ENCODE measurements at places on chromosomes 16 and 17. TPM values are rescaled to one million over a fixed set of nuclear protein-coding genes. Genes with fewer than 3 reads are reported as not detected.

The KRT31 gene
- total RNA-seq: not detected

The SLFN11 gene
- 57.1 TPM for total RNA-seq

The CHST6 gene
- not detected for total RNA-seq

The PARD6A gene
- 6.4 TPM for total RNA-seq

The RCVRN gene
- 0.15 TPM for total RNA-seq

The ACAP1 gene
- 3.4 TPM for total RNA-seq

The PAGR1 gene
- total RNA-seq: 40.5 TPM

DNA sequence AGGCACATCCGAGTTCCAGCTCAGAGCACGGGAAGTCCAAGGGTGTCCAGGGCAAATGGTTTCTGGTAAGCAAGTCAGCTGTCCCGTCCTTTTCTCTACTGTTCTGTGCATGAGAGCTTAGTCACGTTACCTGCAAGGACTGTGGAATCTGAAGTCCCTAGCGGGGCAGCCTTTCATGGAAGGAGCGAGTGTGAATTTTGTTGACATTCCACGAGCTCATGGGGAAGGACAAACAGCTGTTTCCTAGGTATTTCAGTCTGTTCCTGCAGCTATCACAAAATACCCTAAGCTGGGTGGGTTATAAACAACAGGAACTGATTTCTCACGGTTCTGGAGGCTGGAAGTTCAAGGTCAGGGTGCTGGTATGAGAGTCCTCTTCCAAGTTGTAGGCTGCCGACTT is 109.2 kb downstream of the SDR42E1 start:
- DNase-seq: no peak

GRCh38 chr16:14353340-14353739 is 276.7 kb downstream of the PARN start:
- no peak for DNase-seq

DNA sequence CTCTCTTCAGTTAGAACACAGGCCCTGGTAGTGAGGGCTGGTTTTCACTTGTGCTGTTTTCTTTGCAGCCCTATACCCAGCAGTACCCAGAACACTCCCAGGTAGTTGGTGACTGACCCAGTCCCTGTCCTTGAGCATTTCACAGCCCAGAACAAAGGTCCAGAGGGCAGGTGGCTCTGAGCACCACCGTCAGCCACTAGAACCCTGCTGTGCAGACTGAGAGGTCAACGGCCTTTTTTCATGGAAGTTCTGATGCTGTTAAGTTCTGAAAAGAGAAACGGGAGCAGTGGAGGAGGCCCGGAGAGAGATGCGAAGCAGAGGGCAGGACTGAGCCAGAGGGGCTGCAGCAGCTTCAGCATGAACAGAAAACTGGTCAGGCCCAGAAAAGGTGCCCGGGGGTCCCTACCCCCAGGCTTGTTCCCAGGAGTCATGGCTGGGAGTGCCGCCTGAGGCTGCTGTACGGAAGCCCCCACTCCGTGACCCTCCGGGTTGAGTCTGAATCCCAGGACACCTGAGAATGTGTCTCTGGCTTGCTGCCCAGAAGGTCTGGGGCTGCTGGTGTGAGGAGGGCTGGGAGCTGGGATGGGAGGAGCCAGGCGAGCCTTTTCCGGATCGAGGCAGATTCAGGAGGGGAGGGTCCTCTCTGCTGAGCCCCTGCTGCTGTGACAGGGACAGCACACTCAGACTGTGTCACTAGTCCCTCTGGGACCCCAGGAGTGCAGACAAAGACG is 8.7 kb downstream of the ZNF276 start:
- no peak for DNase-seq

DNA sequence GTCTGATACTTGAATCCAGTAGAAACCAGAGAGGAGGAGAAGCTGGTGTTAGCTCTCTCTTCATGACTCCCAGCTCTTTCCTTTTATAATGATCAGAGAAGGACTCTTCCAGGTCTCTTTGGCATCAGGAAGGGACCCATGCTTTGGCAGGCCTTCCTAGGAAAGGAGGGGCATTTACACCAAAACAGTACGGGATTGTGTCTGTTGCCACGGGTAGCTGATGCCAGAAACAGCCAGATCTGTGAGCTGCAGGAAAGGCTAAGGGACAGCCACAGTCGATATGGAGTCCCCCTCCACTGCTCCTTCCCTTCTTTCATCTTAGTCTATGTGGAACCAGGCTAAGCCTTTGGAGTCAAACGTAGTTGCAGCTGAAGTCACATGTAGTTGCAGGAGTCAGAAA is 9.3 kb downstream of the CEP295NL start:
- no peak for DNase-seq

- no peak for DNase-seq
Observed at GRCh38 chr17:17455173-17455572, 21.6 kb upstream of the MED9 start.

- DNase-seq: no peak
Observed at GRCh38 chr16:12157517-12158093, 181.1 kb downstream of the SNX29 start.

- DNase-seq: peak; percentile 85
Observed at GRCh38 chr17:38584350-38584925, 21.3 kb downstream of the SRCIN1 start.

DNA sequence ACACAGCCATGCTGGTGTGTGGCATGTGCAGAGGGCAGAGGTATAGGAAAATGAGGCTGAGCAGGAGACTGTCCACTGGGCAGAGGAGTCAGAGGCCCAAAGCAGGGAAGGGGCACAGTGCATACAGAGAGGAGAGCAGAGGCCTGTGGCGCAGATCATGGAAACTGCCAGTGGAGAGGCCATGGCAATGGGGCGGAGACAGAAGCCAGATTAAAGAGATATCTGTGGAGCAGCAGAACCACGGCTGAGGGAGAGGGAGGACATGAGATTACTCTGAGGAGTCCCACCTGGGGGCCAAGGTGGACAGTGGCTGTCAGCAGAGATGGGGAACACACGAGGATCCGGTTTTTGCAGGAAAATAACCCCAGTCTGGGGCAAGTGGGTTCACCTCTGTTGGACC is 43.3 kb downstream of the RANBP10 start:
- DNase-seq: no peak

All from breast epithelium (tissue), 4 donors.